ENCODE measurements at places on chromosomes 11 and 22. TPM values are rescaled to one million over a fixed set of nuclear protein-coding genes. Genes with fewer than 3 reads are reported as not detected.

DNA sequence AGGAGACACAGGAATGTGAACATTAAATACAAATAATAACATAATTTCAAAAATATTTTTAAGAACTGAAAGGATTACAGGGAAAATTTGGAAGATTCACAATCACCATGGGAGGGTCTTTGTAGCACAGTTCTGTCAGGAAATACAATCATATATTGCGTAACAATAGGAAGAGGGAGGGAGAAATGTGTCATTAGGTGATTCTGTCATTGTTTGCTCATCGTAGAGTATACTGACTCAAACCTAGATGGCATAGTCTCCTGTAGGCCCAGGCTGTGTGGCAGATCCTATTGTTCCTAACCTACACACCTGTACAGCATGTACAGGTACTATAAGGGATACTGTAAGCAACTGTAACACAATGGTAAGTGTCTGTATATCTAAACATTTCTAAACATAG, 330.4 kb downstream of the BRD1 start:
- DNase-seq = no peak

- DNase-seq = peak; percentile 88
These were observed at the start of gene EHBP1L1 for GRCh38 chr11:65575568-65576231. Gene EHBP1L1 (plus strand): TSS chr11:65576053. CDS start chr11:65576303, 250 bp downstream.

DNA sequence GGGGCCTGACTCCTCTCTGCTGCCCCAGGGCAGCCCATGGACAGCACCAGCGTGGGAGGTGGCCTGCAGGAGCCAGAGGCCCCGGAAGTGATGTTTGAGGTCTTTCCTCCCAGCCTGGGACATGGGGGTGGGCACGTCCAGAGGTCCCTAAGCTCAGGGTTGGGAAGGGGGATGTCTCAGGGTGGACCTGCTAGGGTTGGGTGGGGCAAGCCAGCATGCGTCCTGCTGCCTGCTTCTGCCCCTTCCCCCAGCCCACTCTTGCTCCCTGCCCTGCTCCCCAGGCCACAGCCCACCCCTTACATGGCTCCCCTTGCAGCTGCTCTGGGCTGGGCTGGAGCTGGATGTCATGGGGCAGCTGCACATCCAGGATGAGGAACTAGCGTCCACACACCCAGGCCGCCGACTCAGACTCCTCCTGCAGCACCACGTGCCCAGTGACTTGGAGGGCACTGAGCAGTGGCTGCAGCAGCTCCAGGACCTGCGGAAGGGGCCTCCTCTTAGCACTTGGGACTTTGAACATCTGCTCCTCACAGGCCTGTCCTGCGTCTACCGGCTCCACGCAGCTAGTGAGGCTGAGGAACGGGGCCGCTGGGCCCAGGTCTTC, 1.3 kb downstream of the FAM180B start:
- DNase-seq = no peak

- peak; percentile 53 for DNase-seq
These were observed 2.6 kb downstream of the PATZ1 start for GRCh38 chr22:31343235-31344191.

GRCh38 chr22:39297490-39298240, 21.8 kb downstream of the RPL3 start:
- DNase-seq = no peak

GRCh38 chr11:66335531-66336233, 552 bp downstream of the RIN1 start:
- DNase-seq = peak; percentile 24

GRCh38 chr11:61095021-61095420, 7.3 kb upstream of the CD5 start:
- DNase-seq = no peak

- DNase-seq = no peak
These were observed 21.4 kb downstream of the KIF18A start for GRCh38 chr11:28086569-28086968.

GNAZ gene
- 0.50 TPM for total RNA-seq

CRACR2B gene
- 2.1 TPM for total RNA-seq

All from activated CD8-positive, alpha-beta T cell treated with anti-CD3 and anti-CD28 coated beads for 36 hours (primary cell).